ENCODE measurements at places on chromosomes 1 and 21. TPM values are rescaled to one million over a fixed set of nuclear protein-coding genes. Genes with fewer than 3 reads are reported as not detected.

LRRC53 gene
- not detected for polyA plus RNA-seq

GNG12 gene
- polyA plus RNA-seq: 7.6 TPM

LIPI gene
- not detected for polyA plus RNA-seq

ADAMTS5 gene
- polyA plus RNA-seq: 0.22 TPM

ZNF669 gene
- polyA plus RNA-seq: 10.7 TPM

SH2D1B gene
- polyA plus RNA-seq: 0.12 TPM

ATP13A2 gene
- polyA plus RNA-seq: 132 TPM

MX1 gene
- 24.5 TPM for polyA plus RNA-seq

CLIC6 gene
- polyA plus RNA-seq: 0.14 TPM

LCE6A gene
- polyA plus RNA-seq: not detected

All from brain (organoid and tissue), 16 donors.